ENCODE measurements at places on chromosomes 3 and 15.

GRCh38 chr3:71421820-71422566 lies 161.5 kb downstream of the FOXP1 start:
- no peak for DNase-seq

DNA sequence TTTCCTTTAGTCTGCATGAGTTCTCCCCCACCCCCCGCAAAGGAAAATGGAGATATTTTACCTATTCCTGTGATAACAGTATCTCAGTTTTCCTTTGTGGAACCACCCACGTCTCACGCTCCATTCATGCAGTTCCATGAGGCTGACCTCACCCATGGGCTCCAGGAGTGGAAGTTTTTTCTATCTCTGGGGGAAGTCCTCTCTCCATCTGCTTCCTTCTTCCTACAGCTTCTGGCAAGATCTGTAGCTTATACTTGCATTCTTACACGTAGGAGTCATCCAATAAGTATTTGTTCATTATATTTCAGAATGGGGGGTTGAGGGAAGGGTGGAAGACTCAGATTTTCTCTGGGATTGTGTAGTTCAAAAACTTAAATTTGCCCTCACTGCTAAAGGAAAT lies 5.8 kb upstream of the GLCE start:
- DNase-seq, result no peak

- no peak for DNase-seq
Measured at GRCh38 chr3:153628591-153628990, 466.6 kb downstream of the RAP2B start.

DNA sequence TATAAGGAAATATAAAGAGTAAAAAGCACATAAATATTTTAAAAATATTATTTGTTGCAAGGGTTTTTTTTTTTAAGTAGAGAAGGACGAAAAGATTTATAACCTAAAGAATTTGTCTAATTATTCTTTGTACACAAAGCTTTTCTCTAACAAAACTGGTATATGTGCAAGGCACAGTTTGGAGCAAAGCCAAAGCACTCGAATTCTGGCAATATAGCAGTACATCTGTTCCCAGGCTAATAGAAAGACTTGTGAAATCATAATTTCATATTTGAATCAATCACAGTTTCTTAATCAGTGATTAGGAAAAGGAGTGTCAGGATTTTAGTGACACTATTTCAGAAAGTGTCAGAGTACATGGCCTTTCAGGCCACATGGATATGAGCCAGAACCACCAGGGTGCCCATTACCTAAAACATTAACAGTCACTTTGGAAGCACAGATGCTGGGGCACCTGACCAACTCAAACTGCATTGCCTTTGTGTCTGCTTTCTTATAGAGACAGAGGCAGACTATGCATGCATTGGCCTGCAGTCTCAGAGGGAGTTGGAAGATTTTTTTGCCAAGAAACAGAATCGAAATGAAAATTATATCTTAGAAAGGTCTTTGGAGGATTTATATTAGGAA lies 651.8 kb upstream of the SGO1 start:
- DNase-seq, result no peak

GRCh38 chr3:31707286-31707685 lies 174.6 kb downstream of the STT3B start:
- no peak for DNase-seq

DNA sequence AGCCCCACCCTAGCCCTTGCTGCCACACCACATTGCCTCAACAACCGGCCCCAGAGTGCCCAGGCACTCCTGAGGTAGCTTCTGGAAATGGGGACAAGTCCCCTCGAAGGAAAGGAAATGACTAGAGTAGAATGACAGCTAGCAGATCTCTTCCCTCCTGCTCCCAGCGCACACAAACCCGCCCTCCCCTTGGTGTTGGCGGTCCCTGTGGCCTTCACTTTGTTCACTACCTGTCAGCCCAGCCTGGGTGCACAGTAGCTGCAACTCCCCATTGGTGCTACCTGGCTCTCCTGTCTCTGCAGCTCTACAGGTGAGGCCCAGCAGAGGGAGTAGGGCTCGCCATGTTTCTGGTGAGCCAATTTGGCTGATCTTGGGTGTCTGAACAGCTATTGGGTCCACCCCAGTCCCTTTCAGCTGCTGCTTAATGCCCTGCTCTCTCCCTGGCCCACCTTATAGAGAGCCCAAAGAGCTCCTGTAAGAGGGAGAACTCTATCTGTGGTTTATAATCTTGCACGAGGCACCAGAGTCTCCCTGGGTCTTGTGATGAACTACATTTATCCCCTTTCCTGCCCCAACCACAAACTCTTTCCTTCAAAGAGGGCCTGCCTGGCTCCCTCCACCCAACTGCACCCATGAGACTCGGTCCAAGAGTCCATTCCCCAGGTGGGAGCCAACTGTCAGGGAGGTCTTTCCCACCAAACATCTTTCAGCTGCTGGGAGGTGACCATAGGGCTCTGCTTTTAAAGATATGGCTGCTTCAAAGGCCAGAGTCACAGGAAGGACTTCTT lies 39.1 kb downstream of the MESD start:
- DNase-seq, result no peak

DNA sequence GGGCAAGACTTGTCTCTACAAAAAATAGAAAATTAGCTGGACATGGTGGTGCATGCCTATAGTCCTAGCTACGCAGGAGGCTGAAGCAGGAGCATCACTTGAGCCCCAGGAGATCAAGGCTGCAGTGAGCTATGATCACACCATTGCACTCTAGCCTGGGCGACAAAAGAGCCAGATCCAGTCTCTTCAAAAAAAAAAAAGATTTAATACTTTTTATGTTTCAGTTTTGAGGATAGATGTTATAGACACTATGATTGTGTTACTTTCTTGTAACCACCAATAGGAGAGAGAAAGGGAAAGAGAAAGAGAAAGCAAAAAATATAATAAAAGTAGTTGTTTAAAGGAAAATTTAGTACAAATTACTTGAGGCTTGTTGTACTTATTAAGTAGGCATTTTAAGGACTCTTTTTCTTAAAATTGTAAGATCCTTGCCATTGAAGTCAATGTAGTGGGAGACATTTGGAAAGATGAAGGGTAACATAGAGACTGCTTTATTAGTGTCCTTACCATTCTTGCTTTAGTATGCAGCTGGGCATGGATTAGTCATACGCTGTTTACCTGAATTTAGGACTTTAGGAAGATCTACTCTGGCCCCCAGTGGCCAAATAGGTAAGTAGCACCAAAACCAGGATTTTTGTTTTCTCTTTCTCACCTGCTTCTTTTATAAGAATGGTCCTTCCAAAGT lies 35.1 kb upstream of the ZDHHC23 start:
- DNase-seq, result no peak

DNA sequence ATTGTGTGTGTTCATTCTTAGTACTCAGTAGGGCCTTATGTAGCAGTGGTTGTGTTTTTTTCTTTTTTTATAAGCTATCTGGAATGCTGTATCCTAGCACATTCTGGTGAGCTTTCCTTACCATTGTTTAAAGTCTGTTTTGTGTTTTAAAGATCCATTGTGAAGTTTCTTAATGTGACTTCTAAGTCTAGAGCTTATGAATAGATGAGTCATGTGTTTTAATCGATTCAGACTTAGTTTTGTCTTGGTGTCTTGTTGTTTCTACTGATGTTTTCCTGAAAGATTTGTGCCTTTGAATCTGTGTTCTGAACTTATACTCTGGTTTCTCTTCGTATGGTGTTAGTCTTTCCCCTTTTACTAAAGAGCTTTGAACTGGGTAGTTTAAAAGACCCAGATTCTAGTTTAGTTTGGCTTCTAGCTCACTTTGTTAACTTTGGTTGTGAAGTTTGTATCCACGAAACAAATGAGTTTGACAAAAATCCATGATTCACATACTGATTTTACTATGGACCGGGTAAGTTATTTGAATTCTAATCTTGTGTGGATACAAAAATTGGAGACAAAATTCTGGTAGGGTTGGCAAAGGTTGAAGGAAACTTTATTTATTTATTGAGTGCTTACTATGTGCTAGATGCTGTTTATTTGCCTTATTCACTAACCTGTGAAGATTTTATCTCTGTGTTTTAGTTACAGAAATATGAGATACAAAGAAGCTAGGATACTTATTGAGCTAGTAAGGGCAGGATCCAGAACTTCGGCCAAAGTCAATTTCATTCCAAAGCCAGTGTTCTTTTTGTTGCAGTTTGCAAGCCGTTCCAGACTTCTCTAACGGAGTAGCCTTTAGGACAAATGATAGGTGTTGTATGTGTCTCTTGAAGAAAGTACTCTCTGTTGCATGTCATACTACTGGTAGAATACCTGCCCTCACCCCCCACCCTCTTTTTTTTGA lies 24.8 kb downstream of the AKAP13 start:
- no peak for DNase-seq

- no peak for DNase-seq
Measured at GRCh38 chr3:71854706-71855105, 69.8 kb upstream of the PROK2 start.

GRCh38 chr15:75945953-75946352 lies 42.3 kb downstream of the FBXO22 start:
- no peak for DNase-seq

- no peak for DNase-seq
Measured at GRCh38 chr3:151085889-151086483, 522 bp downstream of the MED12L start.

- DNase-seq, result no peak
Measured at GRCh38 chr3:52246264-52246620, 683 bp downstream of the PPM1M start.

GRCh38 chr15:100723315-100723801 lies 121.0 kb downstream of the ASB7 start:
- no peak for DNase-seq

- DNase-seq, result no peak
Measured at GRCh38 chr3:9595877-9596276, 42.3 kb upstream of the LHFPL4 start.

All from anterior cingulate cortex (tissue), 58 donors.